ENCODE measurements at places on chromosomes 4 and X. TPM values are rescaled to one million over a fixed set of nuclear protein-coding genes. Genes with fewer than 3 reads are reported as not detected.

Gene NAP1L2
- 2.2 TPM for polyA plus RNA-seq

- no peaks in the 10 kb centered on the region for H3K27me3 ChIP-seq
- no peak for DNase-seq
- H3K27ac ChIP-seq, result no peak overlapping the region
- H3K4me1 ChIP-seq, result no peaks in the 10 kb centered on the region
- no peak overlapping the region for H3K4me3 ChIP-seq
- no peaks in the 10 kb centered on the region for H3K36me3 ChIP-seq
These were observed 310.5 kb downstream of the RAPGEF2 start for GRCh38 chr4:159413306-159413943.

DNA sequence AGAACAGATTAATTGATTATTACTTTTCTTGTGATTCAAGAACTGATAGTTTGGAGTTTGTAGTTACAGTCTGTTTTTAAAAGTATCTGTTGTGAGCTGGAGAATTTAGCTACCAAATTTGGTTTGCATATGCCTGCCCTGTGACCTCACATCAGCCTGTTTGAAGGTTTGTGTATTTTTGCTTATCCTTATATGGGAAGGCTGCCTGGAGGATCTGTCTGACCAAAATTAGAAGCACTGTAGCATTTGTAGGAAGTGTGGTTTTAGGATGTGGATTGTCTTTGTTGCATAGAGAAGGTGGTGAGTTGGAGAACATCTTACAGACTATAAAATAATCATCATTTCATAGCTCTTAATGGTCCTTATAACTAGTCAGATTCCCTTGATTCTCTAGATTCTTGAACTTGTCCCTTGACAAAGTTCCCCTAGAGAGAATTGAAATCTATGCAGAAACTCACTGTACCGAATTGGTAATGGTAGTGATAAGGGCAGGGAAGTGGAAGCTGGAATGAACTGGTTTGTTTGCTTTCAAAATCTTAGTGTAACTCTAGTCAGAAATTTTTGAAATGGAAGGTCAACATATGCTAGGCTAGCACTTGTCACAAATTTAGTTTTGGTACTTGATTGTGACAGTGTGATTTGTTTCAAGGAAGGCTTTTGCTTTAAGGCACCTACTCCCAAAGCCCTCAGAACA lies 57.3 kb downstream of the SH3BGRL start:
- H3K4me3 ChIP-seq, result no peak overlapping the region
- no peaks in the 10 kb centered on the region for H3K27me3 ChIP-seq
- no peaks in the 10 kb centered on the region for H3K4me1 ChIP-seq
- H3K36me3 ChIP-seq, result no peaks in the 10 kb centered on the region

DNA sequence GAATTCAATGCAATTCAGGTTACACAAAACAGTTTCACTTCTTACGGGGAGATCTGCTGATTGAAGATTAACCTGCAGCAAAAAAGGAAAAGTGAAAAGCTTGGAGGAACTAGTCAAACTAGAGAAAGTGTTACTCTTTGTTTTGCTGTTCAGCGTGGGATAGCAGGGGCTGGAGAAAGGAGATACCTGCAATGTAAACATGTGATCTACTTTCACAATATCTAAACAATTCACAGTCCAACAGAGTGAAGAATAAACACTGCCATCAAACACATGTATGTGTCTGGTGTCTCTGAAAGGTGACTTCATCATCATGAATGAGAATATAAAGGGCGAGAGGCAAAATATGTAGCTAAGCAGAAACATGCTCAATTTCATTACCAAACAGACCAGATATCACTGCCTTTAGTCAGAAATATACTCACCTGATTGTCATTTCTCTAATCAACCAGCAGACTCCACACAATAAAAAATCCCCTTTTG lies 26.4 kb downstream of the NIPAL1 start:
- H3K27ac ChIP-seq, result peak overlapping the region; percentile 40
- no peaks in the 10 kb centered on the region for H3K36me3 ChIP-seq
- H3K4me3 ChIP-seq, result no peak overlapping the region
- no peak for DNase-seq
- no peaks in the 10 kb centered on the region for H3K27me3 ChIP-seq

GRCh38 chr4:26055855-26056254 lies 141.8 kb downstream of the SMIM20 start:
- no peaks in the 10 kb centered on the region for H3K4me1 ChIP-seq
- no peak overlapping the region for H3K27ac ChIP-seq
- H3K27me3 ChIP-seq, result no peaks in the 10 kb centered on the region
- DNase-seq, result no peak

DNA sequence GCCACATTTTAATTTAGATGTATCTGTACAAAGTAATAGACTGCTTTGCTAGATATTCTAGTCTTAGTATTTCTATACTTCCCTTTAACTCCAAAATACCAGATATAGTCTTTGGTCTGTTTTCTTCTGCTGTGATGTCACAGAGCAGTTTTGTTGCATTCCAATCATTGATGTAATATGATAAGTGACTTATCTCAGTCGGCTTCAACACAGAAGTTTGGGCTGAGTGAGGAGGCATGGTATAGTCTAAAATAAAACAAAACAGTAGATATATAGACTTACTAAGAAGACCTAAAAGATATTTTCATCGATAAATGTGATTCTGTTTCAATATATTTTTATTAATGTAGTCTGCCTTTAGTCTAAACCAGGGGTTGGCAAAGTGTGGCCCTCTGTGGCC lies 169.9 kb downstream of the DCK start:
- no peak overlapping the region for H3K4me3 ChIP-seq
- DNase-seq, result no peak
- H3K36me3 ChIP-seq, result no peaks in the 10 kb centered on the region
- H3K27ac ChIP-seq, result no peak overlapping the region
- no peaks in the 10 kb centered on the region for H3K27me3 ChIP-seq

DNA sequence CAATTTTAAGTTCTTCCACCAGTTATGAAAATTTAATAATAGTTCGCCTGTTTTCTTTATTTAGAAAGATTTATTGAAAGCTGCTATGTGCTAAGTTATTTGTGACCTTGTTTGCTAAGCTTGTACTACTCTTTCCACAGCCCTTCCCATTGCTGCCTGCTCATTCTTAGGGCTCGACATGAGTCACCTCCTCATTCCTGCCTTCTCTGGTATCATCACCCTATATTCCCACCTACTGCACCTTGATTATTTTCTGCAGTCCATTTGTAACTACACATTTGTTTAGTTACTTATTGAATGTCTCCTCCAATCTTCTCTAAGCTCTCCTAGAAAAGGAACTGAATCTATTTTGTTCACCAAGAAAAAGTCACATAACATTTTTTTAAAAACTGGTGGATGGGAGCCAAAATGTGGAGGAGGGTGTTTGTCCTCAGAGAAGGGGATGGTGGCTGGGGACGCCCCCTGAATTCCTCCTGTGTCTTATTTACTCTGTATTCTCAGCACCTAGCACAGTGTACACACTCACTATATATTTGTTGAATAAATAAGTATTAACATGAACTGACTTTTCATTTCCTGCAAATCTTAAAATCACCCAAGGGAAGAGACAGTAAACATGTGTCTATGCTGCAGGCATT lies 3.7 kb upstream of the RAB9A start:
- no peaks in the 10 kb centered on the region for H3K4me1 ChIP-seq
- no peak for DNase-seq
- no peak overlapping the region for H3K4me3 ChIP-seq
- no peaks in the 10 kb centered on the region for H3K36me3 ChIP-seq
- no peak overlapping the region for H3K27ac ChIP-seq
- H3K27me3 ChIP-seq, result no peaks in the 10 kb centered on the region

All from pancreas (tissue), 10 donors.